GM23248 (cell line): ENCODE measurements at places on chromosomes 3 and 15. TPM values are rescaled to one million over a fixed set of nuclear protein-coding genes. Genes with fewer than 3 reads are reported as not detected.

SLITRK3 gene
- not detected in 2 replicates for polyA plus RNA-seq

PPCDC gene
- polyA plus RNA-seq = 9.0 and 11.0 TPM in 2 replicates

TPRG1 gene
- polyA plus RNA-seq = not detected in 2 replicates

GRCh38 chr15:89761009-89761831 is 10.2 kb upstream of the MESP1 start:
- H3K4me3 ChIP-seq = no peak overlapping the region
- DNase-seq = no peak
- H3K27ac ChIP-seq = no peak overlapping the region
- H3K27me3 ChIP-seq = no peaks in the 10 kb centered on the region

GRCh38 chr3:54988838-54989630 is 61.2 kb upstream of the LRTM1 start:
- peaks cover 17% of the 10 kb centered on the region for H3K4me1 ChIP-seq
- DNase-seq = peak; percentile 87
- H3K36me3 ChIP-seq = no peaks in the 10 kb centered on the region
- no peak overlapping the region for H3K4me3 ChIP-seq

DNA sequence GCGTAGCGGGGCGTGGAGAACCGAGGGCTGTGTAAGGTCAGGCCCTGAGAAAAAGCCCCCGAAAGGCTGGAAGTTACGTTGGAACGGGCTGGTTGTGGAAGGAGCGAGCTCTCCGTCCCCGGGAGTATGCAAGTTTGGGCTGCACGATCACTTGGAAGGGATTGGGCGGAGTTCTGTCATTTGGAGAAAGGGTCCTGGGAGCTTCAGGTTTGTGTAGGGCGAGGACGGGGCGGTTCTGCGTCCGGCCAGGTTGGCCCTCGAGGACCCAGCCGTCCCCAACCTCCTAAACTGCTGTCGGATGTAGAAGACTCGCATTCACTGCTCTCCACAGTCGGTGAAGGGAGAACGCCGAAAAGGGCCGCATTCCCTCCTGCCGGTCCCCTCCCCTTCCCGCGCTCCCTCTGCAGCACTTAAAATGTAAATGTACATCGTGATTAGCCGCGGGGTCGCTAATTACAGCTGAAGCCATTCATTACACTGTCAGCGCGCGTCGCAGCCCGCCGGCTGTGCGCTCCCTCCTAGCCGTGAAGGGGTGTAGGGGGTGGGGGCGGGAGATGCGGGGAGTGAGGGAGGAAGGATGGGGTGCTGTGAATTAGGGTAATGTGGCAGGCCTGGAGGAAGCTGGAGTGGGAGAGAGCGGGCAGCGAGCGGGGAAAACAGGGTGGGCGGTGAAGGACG is 2.5 kb upstream of the RPP25 start:
- 0 out of 2 replicates have a peak, but pooled peaks cover 3% of the 10 kb centered on the region for H3K27me3 ChIP-seq
- no peaks in the 10 kb centered on the region for H3K36me3 ChIP-seq
- H3K4me1 ChIP-seq = peaks cover 3% of the 10 kb centered on the region; the same call in 1 of the 2 replicates
- no peak overlapping the region for H3K27ac ChIP-seq

DNA sequence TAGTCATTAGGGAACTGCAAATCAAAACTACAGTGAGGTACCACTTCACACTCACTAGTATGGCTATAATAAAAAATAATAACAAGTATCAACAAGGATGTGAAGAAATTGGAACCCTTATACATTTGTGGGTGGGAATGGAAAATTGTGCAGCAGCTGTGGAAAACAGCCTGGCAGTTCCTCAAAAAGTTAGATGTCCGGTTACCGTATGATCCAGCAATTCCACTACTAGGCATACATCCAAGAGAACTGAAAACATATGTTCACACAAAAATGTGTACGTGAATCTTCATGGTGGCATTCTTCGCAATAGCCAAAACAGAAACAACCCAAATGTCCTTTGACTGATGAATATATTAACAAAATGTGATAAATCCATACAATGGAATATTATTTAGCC is 187.9 kb upstream of the LYSMD4 start:
- 0 out of 2 replicates have a peak, but pooled peaks cover 5% of the 10 kb centered on the region for H3K27me3 ChIP-seq
- H3K36me3 ChIP-seq = no peaks in the 10 kb centered on the region

- no peak overlapping the region for H3K27ac ChIP-seq
Measured at GRCh38 chr15:29162411-29162810, 107.2 kb downstream of the NSMCE3 start.

DNA sequence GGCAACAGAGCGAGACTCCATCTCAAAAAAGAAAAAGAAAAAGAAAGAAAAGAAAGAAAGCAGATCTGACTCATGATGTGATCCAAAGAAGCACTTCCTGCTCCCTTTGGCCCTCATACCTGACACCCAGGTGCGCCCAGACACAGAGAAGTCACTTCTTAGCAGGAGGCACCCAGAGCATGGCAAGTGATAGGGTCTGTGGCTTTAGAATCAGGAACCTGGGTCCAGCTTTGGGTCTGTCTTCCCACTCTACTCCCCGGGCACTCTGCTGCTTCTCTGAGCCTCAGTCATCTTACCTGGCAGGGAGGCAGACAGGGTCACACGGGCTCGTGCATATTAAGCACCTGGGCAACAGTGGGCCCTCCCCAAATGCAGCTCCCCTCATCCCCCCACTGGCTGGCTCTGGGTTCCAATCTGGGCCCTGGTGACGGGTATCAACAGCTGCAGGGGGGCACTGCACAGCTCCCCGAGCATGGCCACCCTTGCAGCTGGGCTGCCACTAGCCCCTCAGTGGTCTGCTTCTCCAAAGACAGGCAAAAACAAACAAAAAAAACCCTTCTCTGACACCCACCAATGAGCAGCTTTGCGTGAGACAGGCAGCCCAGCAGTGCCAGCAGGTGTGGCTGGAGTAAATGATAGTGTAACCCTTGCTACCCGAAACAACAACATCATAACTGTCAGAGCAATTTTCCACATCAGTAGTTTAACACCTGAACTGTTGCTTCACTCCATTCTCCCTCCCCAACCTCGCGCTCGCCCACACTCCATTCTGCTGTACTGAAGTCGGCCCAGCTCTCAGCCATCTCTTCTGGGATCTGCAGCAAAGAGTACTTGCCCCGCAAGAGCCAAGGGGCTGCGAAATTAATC is 99.8 kb downstream of the MEGF11 start:
- H3K36me3 ChIP-seq = no peaks in the 10 kb centered on the region
- no peaks in the 10 kb centered on the region for H3K4me1 ChIP-seq
- no peak overlapping the region for H3K27ac ChIP-seq
- H3K27me3 ChIP-seq = peaks cover 48% of the 10 kb centered on the region

GRCh38 chr3:139974809-139975425 is 39.9 kb downstream of the CLSTN2 start:
- H3K27me3 ChIP-seq = no peaks in the 10 kb centered on the region
- no peak for DNase-seq
- H3K4me3 ChIP-seq = no peak overlapping the region

- no peak overlapping the region for H3K4me3 ChIP-seq
- no peak for DNase-seq
- H3K36me3 ChIP-seq = no peaks in the 10 kb centered on the region
- H3K27ac ChIP-seq = no peak overlapping the region
- no peaks in the 10 kb centered on the region for H3K27me3 ChIP-seq
Measured at GRCh38 chr3:116515973-116516372, 70.7 kb upstream of the LSAMP start.

GRCh38 chr15:78193731-78194567 is 40.4 kb downstream of the ACSBG1 start:
- no peak overlapping the region for H3K4me3 ChIP-seq
- peaks cover 14% of the 10 kb centered on the region; the same call in 1 of the 2 replicates for H3K27me3 ChIP-seq
- no peak overlapping the region for H3K27ac ChIP-seq
- DNase-seq = no peak
- no peaks in the 10 kb centered on the region for H3K36me3 ChIP-seq

- H3K27ac ChIP-seq = no peak overlapping the region
- no peak for DNase-seq
- no peaks in the 10 kb centered on the region for H3K27me3 ChIP-seq
- H3K4me1 ChIP-seq = peaks cover 13% of the 10 kb centered on the region
- no peaks in the 10 kb centered on the region for H3K36me3 ChIP-seq
- no peak overlapping the region for H3K4me3 ChIP-seq
Measured at GRCh38 chr3:71432044-71432975, 151.2 kb downstream of the FOXP1 start.

DNA sequence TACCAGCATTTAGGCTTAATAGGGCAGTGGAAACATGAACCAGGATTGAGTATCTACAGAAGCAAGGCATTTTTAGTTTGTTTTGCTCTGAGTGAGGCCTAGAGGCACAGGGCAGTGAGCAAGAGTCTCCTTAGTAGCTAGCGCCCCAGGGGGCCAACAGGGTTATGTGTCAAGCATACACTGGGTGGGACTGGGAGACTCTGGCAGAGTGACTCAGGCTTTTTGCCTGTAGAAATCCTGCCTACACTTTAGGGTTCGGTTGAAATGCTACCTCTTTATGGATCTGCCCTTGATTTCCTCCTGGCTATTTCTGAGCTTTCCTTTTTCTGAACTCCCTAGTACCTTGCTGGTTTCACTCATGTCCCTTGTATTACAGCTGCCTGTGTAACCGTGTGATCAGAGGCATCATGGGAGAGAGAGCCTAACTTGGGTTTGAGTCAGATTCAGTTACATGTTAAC is 72.2 kb downstream of the TOP2B start:
- no peak overlapping the region for H3K4me3 ChIP-seq
- no peaks in the 10 kb centered on the region; the same call in 1 of the 2 replicates for H3K36me3 ChIP-seq
- DNase-seq = peak; percentile 91
- H3K27me3 ChIP-seq = no peaks in the 10 kb centered on the region
- H3K27ac ChIP-seq = peak overlapping the region; percentile 39

DNA sequence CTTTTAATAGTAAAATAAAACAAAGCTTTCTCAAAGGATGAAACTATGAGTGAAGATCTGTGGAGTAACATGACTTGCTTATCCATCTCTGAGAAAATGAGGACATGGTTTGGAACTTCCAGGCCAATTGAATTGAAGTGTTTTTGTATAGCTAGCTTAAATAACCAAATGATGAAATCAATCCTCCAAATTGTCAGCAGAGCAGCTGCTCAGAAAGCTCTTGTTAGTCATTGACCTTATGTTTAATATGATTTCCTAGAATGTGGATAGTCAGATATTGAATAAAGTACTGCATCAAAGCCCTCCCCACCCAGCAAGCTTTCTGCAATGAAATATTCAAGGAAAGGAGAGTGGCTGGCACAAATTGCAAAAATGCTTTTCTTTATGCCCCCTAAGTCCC is 437.2 kb downstream of the MFSD1 start:
- H3K27ac ChIP-seq = no peak overlapping the region
- no peaks in the 10 kb centered on the region for H3K36me3 ChIP-seq
- H3K27me3 ChIP-seq = no peaks in the 10 kb centered on the region
- H3K4me3 ChIP-seq = no peak overlapping the region

DNA sequence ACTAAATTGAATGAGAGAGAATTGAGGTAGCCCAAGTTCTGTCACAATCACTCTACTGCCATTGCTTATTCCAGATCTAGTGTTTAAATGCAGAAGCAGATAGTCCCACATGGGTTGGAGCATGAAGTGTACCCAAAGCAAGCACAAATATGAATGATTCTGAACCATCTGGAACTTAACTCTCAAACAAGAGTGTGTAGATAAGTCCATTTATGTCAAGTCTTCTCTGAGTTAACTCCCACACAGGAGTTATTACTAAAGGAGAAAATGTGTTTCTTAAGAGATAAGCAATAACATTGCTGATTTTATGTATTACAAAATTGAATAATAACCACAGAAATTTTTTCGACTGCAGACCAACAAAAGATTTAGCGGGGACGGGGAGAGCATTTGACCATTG is 33.6 kb downstream of the PAQR9 start:
- no peak overlapping the region for H3K27ac ChIP-seq
- H3K36me3 ChIP-seq = no peaks in the 10 kb centered on the region
- no peaks in the 10 kb centered on the region for H3K27me3 ChIP-seq
- no peak for DNase-seq
- no peak overlapping the region for H3K4me3 ChIP-seq

DNA sequence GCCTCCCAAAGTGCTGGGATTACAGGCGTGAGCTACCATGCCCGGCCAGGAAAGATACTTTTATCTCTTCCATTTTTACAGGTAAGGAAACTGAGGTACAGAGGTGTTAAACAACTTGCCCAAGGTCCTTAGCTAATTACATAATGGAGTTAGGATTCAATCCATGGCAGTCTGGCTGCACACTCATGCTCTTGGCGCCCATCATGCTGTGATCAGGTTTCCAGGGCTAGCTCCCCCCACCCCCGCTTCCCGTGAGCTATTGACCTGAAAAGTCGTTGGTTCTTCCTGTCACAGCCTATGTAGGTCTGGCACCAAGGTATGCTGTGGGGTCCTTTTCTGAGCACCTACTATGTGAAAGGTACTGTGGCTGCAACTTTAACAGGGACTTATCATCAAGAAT is 55.9 kb upstream of the LARS2 start:
- no peak overlapping the region for H3K27ac ChIP-seq
- H3K4me1 ChIP-seq = no peaks in the 10 kb centered on the region
- H3K27me3 ChIP-seq = peaks cover 14% of the 10 kb centered on the region

DNA sequence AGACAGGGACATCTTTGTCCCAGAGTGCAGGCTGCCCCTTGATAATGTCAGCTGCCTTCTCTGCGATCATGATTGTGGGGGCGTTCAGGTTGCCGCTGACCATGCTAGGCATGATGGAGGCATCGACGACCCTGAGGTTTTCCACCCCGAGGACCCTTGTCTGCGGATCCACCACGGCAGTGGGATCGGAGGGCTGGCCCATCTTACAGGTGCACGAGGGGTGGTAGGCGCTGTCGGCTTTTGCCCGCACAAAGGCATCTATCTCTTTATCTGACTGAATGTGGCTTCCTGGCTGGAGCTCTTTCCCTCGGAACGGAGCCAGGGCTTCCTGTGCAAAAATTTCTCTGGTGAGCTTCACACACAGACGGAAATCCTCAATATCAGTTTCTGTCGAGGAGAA is 28.4 kb downstream of the CHDH start:
- DNase-seq = no peak
- H3K27ac ChIP-seq = no peak overlapping the region
- H3K36me3 ChIP-seq = no peaks in the 10 kb centered on the region
- H3K27me3 ChIP-seq = no peaks in the 10 kb centered on the region
- H3K4me3 ChIP-seq = no peak overlapping the region
- no peaks in the 10 kb centered on the region for H3K4me1 ChIP-seq

DNA sequence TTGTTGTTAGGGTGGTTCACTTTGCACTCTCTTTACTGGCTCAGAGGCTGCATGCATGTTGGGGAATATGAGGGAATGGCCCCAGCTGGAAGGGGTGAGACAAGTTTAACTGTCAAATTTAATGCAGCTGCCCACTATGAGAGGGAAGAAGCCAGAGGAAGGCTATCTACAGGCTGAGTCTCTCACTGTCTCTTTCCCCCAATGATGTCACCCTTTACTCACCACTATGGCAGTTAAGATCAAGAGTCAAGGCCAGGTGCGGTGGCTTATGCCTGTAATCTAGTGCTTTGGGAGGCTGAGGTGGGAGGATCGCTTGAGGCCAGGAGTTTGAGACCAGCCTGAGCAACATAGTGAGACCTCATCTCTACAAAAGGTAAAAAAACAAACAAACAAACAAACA is 12.2 kb upstream of the RBMS3 start:
- H3K36me3 ChIP-seq = no peaks in the 10 kb centered on the region
- H3K4me3 ChIP-seq = no peak overlapping the region
- no peak for DNase-seq
- H3K4me1 ChIP-seq = no peaks in the 10 kb centered on the region
